Kidney (tissue), 22 donors: ENCODE measurements at places on chromosomes 3 and 15.

GRCh38 chr3:73846951-73847350 is 222.2 kb upstream of the PDZRN3 start:
- no peak for DNase-seq

DNA sequence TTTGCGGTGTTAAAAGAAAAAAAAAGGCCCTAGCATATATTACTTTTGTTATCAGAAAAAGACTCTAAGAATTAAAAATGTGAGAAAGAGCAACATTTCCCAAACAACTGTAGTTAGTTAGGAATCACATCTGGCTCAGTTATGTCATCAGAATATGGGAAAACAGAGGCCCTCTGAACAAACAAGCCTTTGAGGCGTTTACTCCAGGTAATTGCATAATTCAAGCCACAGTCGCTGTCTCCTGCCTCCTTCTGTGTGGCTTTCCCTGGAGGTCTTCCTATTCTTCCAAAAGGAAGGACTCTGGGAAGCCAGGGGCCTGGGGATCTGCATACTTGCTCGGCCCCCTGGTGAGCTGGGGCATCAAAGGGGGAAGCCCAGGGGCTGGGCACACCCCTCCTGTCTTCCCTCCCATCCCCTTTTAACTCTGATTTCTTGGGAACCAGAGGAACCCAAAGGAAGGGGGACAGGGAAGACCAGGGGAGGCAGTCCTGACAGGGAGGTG is 3.7 kb upstream of the FAM107A start:
- DNase-seq = no peak

GRCh38 chr3:123658852-123659206 is 74.0 kb upstream of the HACD2 start:
- no peak for DNase-seq

DNA sequence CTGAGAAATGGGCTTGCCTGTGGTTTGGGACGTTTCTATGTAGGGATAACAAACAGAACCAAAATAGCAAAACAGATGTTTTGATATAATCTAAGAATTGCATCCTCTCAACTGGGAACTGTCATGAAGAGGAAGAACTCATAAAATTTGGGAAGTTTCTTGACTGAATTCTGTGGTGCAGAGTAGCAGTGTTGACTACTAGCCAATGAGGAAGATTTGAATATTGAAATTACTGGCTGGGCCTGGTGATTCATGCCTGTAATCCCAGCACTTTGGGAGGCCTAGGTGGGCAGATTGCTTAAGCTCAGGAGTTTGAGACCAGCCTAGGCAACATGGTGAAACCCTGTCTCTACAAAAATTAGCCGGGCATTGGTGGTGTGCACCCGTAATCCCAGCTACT is 42.2 kb downstream of the ZNF609 start:
- DNase-seq = no peak
